AG09309 (cell line): ENCODE measurements at places on chromosomes 4 and X.

DNA sequence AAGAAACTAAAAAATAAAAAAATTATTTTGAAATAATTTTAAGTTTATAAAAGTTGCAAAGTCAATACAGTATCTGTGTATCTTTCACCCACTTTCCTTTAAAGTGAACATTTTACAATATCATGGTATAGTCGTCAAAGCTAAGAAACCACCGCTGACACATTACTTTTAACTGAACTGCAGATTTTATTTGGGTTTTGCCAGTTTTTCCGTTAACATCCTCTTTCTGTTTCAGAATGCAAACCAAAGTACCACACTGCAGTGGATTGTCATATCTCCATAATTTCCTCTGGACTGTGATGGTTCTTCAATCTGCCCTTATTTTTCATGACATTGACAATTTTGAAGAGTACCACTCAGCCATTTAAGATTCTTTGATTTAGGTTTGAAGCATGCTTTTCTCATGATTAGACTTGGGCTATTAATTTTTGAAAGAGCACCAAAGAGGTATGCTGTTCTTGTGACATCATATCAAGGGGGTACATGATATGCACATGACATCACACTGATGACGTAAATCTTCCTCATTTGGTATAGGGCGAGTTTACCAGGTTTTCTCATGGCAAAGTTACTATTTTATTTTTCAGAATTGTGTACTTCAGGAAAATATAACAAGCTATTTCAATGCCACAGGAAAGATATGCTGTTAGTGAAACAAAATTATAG, 3.6 kb upstream of the CXCL1 start:
- DNase-seq = no peak

GRCh38 chr4:185280608-185281007, 71.2 kb downstream of the SNX25 start:
- no peak for DNase-seq

GRCh38 chr4:186030399-186030775, 38.6 kb upstream of the TLR3 start:
- no peak for DNase-seq

DNA sequence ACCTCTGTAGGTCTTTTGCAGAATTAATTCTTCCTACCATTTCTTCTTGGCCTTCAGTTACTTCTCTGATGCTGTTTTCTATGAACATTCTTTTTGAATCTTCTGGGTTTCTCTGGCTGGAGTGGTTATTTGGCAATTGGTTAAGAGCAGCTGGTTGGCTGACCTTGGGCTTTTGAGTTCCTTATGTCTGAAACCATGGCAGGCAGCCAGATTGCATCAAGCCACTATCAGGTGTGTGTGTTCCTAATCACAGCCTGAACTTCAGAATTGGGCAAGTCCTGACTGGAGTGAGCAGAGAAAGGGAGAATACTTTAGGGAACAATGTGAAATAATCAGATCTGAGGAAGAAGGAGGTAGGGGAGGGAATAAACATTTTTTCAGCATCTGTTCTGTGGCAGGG, 90.2 kb downstream of the ARHGAP10 start:
- peak; percentile 56 for DNase-seq

- DNase-seq = no peak
These were observed 71.8 kb upstream of the MAPK10 start for GRCh38 chr4:86431543-86432116.

- no peak for DNase-seq
These were observed 372.9 kb downstream of the KLHL13 start for GRCh38 chrX:117743469-117744251.
